ENCODE measurements at places on chromosomes 4 and X.

DNA sequence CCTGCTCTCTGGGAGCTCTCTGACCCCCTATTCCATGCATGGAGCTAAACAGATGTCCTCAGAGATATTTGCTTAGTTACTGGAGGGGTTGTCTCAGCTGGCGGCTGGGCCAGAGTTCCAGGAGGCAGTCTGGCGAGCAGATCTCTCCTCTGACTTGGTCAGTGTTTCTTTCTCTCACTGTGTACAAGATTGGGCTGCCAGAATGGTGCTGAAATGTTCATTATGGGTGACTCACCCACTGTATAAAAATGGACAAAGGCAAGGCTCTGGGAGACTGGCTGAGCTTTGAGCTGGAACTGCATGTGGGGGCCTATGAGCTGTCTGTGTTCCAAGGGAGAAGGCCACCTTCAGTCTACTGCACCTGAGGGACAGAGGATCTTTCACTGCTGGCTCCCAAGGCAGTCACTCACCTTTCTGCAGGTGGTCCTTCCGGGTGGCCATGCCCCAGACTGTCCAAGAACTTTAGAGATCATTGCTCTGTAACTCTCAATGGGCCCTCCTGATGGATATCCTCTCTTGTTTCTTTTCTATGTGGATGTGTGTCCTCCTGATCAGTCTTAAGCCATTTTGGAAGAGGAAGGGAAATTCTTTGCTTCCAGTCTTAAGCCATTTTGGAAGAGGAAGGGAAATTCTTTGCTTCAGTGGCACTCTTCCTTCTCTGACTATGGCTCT, 88.2 kb downstream of the CFAP299 start:
- DNase-seq, result no peak

DNA sequence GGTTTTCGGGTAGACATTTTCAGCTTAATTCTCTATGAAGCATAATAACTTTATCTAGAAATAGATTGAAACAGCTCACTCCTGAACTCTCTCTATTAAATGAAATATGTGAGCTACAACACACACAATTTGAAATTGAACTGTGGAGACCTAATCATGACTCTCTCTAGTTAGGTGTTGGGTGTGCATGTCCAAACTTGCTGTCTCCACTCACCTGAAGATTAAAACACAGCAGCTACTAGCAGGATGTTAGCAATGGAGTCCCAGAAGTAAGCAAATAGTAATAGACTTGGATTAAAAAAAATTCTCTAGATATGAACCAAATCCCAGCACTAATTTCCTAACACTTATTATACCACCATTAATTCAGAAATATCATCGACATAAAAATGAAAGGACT, 173.1 kb downstream of the FSTL5 start:
- no peak for DNase-seq

- DNase-seq, result no peak
These were observed 219.4 kb upstream of the ZC4H2 start for GRCh38 chrX:65195621-65196020.

- no peak for DNase-seq
These were observed 875.0 kb upstream of the PRKX start for GRCh38 chrX:4588466-4588865.

Data from EL (cell line).